HAP-1 (cell line): ENCODE measurements at places on chromosomes 6 and 20.

DNA sequence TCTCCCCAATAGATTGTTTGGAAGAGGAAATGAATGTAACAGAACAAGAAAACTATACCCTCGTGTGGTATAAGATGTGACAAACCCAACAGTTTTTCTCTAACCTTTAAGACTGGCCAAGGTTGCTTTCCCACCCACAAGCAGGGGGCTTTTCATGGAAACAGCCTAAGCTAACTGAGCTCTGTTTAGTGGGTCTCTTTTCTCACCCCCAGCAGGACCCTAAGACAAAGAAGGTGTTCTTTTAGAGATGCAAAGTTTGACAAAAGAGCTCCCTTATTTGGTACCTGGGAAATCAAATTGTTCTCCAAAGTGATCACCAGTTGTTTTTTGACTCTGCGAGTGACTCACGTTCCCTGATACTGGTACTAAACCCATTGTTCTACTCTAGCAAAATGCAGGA lies 59.1 kb downstream of the MBOAT1 start:
- DNase-seq: no peak

GRCh38 chr6:84835340-84835739 lies 70.9 kb upstream of the TBX18 start:
- no peak for DNase-seq

GRCh38 chr6:75993236-75994162 lies 79.0 kb downstream of the IMPG1 start:
- DNase-seq: no peak

- DNase-seq: peak; percentile 38
These were observed 278.6 kb downstream of the TBC1D32 start for GRCh38 chr6:121055572-121056163.

GRCh38 chr20:43752561-43753301 lies 25.9 kb upstream of the GTSF1L start:
- no peak for DNase-seq

GRCh38 chr6:34025861-34026260 lies 120.0 kb downstream of the GRM4 start:
- no peak for DNase-seq

DNA sequence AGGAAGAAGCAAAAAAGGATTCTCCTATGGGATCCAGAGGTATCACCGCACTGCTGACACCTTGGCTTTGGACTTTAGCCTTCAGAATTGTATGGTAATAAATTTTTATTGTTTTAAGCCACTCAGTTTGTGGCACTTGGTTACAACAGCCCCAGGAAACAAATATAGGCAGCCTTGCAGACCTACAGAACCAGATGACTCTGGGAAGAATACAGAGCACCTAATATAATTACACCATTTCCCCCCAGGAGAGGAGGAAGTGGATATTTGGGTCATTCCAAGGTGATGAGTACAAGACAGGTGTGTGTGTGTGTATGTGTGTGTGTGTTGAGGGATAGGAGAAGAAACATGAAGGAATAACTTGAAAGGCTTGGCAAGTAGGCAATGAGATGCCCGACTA lies 84.2 kb upstream of the ENPP5 start:
- no peak for DNase-seq

- peak; percentile 68 for DNase-seq
These were observed 1.2 kb downstream of the LAMA5 start for GRCh38 chr20:62365814-62366369.

DNA sequence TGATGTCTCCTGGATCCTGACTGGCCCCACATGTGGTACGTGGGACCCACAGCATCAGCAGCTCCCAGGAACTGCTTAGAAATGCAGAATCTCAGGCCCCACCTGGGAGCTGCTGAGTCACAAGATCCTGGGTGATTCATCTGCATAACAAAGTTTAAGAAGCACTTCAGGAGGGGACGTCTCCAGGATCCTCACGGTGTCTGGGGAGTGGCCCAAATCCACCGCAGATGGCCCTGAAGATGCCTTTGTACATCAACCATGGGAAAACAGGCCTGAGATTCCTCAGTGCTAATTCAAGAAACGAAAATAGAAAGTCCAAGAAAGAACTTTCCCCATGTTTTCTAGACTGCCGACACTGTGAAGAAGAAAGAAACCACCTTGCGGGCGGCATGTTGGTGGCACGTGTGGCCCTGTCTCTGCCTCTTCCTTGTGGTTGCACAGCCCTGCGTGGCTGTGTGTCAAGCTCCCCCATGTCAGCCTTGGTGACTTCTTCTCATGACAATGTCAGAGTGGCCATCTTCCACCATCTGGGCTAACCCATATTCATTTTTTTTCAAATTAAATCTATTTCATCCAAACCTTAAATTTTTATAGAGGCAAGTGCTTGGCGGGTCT lies 26.1 kb downstream of the RRBP1 start:
- peak; percentile 58 for DNase-seq

DNA sequence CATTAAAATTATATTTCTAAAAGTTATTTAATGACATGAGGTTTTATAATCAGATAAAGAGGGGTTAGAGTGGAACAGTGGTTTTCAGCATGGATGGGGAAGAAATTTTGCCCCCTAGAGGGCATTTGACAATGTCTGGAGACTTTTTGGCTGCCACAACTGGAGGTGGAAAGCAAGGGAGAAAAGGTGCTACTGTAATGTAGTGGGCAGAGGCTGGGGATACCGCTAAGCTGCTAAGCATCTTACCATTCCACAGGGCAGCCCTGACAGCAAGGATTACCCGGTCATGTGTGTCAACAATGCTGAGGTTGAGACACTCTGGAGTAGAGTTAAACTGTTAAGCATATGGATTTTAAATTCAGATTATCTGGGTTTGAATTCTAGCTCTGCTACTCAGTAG lies 52.9 kb upstream of the FABP7 start:
- DNase-seq: peak; percentile 36

GRCh38 chr6:79202556-79202955 lies 31.9 kb downstream of the HMGN3 start:
- no peak for DNase-seq

DNA sequence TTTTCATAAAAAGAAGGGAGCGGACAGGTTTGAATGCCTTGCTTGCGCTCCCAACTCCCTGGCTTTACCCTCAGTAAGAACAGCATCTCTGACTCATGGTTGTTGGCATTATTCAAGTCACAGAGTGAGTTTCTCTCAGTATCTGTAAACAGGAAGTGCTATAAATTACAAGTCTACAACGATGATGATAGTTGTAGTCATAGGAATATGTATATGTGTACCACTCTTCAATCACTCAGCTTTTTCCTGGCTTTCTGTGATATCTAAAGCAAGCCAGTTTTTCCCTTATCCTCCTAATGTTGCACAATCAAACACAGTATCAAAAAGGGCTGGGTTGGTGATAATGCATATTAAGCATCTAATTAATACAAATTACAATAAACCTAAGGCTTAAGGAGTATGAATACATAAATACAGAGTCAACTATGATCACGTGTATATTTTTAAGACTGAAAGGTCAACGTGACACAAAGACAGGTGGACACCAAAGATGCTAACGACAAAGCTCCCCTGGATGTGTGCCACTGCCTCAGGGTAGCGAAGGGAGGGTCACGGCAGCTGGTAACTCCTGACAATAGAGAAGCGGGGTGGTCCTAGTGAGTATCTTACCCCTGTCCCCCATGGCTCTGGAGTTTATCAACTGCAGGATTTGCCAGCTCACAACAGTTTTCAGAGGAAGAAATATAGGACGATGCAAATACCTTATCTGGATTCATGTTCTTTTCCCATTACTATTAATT lies 202.8 kb downstream of the BTBD9 start:
- DNase-seq: no peak

- no peak for DNase-seq
These were observed 17.5 kb downstream of the EDEM2 start for GRCh38 chr20:35129647-35130069.

DNA sequence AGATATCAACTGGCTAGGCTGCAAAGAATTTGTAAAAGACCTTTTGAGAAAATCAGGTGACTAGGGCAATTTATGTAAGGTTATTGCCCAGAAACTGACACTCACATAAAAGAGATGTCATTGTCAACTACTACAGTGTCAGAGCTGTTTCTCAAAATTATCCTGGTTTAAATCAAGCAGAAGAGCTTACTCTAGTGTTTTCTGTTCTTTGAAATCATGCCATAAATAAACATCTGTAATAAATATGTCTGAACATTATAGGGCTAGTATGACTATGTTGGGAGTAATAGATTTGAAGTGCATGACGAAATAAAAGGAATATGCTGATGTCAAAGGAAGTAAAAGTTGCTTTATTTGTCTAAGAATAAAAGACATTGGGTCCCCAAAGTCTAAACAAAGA lies 11.0 kb upstream of the PDSS2 start:
- no peak for DNase-seq

GRCh38 chr20:54167909-54168872 lies 5.6 kb downstream of the CYP24A1 start:
- no peak for DNase-seq

- DNase-seq: no peak
These were observed 31.9 kb downstream of the HIVEP2 start for GRCh38 chr6:142913036-142913510.

- DNase-seq: no peak
These were observed 185.3 kb upstream of the AGPAT4 start for GRCh38 chr6:161459008-161459615.

DNA sequence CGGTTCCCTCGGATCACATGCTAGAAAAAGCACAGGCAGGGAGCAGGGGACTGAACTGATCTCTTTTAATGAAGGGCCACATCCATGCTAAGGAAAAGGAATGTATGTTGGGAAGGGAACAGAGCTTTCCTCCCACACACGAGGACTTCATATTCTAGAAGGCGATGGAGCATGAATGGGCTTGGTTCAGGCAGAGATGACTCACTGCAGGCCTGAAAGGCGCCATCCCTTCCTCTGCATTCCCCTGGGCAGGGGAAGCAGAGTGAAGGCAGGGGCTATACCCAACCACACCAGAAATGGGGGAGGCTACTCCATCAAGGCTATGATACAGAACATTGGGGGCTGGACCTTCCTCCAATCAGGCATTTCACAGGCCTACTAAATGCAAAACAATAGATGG lies 30.6 kb downstream of the ELMO2 start:
- no peak for DNase-seq
